ENCODE measurements at places on chromosomes 5 and 9.

DNA sequence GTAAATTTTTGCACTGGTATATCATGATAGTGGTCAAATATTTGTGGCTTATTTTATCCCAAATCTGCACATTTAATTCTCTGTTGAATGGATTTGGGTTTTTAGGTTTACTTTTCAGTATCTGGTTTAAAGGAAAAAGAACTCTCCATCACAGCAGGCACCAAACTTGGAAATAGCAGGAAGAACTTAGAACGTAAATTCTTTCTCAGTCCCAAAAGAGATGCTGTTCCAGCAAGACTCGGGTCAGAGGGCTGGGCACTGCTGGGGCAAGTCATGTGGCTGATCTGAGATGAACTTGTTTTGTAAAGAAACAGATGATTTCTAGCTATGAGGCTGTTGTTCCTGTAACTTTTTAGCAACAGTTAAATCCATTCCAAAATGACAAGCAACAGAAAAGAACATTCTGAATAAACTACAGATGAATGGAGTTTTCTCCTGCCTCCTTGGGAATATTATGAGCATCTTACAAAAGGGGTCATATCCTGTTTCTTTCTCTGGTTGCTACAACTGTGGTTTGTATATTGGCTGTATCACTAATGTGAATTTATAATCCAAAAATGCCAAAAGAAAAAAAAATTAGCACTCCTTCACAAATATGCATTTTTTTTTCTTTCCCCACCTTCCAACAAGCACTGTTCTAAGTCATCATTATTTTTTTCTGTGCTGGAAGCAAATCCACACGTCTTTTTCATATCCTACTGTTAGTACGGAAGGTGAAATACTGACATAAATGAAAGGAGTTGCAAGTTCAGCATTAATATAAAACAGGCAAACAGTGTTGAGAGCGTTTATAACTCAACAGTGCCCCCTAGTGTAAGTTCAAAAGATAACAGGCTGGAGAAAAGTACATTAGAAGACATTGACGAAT is 31.1 kb downstream of the OR2K2 start:
- DNase-seq = no peak

GRCh38 chr5:139696894-139697658 is 48.9 kb downstream of the CXXC5 start:
- peak; percentile 56 for DNase-seq

DNA sequence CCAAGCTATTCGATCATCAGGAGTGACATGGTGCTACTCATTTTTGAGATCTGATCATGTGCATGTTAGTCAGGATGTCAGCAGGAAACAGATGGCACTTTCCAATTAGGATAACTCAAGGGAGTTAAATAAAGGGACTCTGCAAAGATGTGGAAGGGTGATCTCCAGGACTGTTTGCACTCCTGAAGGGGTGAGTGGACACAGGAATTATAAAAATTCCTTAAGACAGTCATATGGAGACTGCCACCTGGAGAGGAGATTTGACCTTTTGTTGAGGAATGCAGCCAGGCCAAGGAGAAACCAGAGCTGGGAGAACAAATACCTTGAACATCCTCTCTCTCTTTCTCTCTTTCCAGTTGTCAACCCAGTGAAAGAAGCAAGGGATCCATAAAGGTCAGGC is 189.1 kb downstream of the GABRG2 start:
- DNase-seq = no peak

GRCh38 chr5:74413403-74414048 is 227.0 kb downstream of the ENC1 start:
- DNase-seq = no peak

DNA sequence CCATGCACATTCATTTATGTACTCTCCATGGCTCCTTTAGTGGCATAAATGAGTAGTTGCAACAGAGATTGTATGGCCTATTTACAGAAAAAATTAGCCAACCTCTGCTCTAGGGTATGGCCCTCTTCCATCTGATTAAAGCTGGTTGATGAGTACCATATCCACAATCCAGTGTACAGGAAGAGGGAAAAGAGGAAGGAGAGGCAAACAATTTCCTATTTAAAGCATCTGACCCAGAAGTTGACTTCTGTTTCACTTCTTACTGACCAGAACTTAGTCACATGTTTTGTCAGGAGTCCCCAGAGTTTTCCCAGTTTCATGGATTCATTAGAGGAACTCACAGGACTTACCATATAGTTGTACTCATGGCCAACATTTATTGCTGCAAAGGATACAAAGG is 68.6 kb upstream of the STARD4 start:
- no peak for DNase-seq

GRCh38 chr5:79408028-79408427 is 105.9 kb downstream of the HOMER1 start:
- no peak for DNase-seq

DNA sequence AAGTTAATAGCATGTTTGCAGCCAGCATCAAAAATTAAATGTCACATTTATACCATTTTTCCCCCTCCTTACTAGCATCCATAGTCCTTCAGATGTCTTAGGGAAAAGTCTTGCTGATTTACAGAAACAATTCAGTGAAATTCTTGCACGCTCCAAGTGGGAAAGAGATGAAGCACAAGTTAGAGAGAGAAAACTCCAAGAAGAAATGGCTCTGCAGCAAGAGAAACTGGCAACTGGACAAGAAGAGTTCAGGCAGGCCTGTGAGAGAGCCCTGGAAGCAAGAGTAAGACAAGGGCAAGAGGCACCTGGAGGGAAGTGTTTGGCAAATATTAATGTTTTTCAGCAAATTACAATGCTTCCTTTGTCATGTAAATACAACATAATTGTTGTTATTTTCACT is 60.4 kb downstream of the RAB14 start:
- no peak for DNase-seq

DNA sequence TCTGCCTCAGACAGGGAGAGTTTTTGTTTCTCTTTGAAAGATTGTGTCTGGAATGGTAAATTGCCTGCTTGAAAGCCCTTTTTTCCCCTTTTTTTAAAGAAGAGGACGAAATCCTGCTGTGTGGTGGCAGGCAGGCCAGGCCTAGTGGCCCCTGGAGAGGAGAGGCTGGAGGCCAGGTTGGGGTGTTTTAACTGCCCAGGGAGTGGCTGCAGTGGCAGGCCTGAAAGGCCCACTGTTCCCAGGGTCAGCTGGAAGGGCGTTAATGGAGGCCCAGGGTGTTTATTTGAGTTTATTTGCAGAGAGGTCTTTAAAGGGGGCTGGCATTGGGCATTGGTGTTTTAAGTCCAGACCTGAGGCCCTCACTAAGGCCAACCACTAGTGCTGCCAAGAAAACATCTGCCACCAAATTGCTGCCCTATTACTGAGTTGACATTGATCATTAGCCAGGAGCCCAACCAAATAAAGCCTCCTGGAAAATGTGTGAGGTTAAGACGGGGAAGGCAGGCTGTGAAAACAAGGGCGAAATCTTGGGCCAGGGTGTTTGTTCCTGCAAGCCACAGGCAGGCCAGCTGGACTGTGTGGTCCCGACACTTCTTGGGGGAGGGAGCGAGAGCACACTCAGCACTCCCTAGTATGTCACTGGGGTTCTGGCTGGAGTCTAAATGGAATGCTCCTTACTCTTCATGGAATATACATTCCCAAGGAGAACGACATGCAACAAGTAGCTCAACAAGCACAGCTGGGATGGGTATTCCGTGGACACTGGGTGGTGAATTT is 5.0 kb downstream of the JADE2 start:
- DNase-seq = no peak

GRCh38 chr5:152332716-152333460 is 72.2 kb downstream of the NMUR2 start:
- DNase-seq = no peak

GRCh38 chr9:112765281-112765680 is 14.7 kb downstream of the SNX30 start:
- no peak for DNase-seq

GRCh38 chr5:140828362-140828737 is 590 bp downstream of the PCDHA6 start:
- no peak for DNase-seq

DNA sequence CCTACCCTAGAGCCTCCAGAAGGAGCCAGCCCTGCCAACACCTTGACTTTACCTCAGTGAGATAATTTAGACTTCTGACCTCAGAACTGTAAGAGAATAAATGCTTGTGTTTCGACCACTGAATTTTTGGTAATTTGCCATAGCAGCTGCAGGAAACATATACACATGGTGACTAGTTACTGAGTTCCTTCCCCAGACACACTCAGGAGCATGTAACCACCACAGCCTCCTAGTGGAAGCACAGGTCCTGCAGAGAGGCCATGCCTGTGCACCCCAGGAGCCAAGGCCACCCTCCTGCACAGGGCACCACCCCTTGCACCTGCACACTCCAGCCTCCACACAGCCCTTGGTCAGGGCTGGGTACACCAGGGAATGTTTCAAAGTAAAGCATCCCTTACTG is 7.6 kb upstream of the CAMSAP1 start:
- DNase-seq = peak; percentile 7

- no peak for DNase-seq
These were observed 95.6 kb upstream of the ANKH start for GRCh38 chr5:14967166-14967565.

DNA sequence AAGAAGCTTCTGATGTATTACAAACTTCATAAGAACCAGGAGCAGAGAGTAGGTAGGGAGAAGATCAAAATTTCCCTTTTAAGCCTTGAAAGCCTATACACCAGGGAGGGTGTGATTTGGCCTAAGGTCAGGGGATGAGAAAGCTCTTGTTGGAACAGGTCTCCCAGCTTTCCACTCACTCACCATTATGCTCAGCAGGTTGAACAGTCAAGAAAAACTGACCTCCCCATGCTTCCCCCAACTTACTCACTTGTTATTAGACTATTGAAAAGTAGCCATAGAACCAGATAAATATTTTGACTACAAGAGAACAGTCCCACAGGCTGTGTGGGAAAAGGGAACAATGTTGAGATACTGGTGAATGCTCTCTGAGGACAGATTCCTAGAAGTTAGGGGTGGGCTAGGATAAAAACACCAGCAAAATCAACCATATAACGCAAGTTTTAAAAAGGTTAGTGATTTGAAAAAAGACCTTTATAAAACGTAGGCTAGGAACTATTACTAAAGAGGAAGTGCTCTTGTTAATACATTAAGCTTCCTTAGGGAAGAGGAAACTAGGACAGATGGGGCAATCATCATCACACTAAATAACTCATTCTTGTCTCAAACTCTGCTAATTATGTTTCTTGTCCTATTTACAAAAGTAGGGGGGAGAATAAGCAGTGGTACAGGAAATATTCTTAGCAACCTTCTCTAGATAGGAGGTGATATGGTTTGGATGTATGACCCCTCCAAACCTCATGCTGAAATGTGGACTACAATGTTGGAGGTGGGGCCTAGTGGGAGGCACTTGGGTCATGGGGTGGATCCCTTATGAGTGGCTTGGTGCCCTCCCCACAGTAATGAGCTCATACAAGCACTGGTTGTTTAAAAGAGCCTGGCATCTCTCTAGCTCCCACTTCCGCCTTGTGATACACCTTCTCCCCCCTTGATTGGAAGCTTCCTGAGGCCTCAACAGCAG is 31.0 kb downstream of the PCDHGC5 start:
- DNase-seq = no peak

DNA sequence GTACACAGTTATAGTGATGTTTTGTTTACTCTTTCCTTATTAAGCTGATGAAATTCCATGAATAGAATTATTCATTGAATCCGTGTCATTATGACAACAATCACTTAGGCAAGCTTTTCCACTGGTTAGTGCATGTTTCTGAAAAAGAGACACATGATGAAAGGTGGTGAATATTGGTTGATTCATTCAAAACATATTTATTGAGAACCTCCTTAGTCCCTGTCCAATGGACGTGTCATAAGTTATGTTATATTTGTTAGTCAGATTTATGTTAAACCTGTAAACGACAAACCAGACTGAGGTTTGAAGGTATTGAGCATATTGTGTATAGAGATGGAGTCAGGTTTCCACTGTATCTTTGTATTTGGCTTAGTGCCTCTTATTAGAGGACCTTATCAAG is 1888.9 kb upstream of the CDH6 start:
- DNase-seq = no peak

GRCh38 chr5:31999470-31999869 is 174.6 kb downstream of the GOLPH3 start:
- DNase-seq = no peak

GRCh38 chr9:20569525-20569924 is 52.8 kb downstream of the MLLT3 start:
- DNase-seq = no peak

DNA sequence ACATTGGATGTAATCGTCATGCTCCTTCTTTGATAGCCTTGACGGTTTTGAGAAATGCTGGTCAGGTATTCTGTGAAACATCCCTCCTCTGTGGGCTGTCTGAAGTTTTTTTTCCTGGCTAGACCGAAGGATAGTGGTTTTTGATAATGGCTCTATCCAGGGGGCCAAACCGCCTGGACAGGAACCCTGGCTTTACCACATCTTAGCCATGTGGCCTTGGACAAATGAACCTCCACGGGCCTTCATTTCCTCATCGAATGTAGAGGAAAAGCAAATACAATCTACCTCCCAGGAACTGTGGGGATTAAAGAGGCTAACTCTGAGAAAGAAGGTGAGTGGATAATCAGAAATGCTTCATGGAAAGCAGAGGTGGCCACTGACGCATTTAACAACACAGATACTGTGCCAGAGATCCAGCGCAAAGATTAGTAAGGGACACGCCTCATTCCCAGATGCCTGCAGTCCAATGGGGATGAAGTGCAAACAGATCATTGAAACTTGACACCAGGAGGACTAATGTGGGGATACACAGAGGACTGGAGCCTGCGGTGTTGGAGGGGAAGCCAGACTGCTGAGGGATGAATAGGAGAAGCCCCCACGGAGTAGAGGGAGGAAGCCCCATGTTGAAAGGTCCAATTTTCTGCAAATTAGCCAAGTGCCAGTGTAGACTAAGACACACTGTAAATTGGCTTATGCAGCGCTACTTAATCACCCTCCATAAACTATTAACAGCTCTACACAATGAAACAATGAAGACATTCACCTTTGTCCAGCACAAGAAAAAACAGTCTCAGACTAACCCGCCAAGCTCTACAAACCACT is 41.6 kb downstream of the MYO10 start:
- no peak for DNase-seq

DNA sequence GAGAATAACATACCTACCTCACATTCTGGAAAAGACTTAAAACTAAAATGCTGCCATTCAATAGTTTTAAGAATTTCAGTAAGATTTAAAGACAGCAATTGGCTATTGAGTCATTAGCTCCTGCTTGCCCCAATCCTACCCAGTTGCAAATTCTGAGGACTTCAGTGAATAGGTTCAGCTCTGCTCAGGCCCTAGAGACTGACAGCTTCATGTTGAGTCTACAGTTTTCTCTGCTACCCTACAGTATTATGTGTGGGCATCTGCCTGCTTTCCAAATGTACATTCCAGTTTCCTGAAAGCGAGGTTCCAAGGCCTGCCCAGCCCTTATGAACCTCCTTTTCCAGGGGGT is 61.5 kb downstream of the ARSB start:
- DNase-seq = no peak

DNA sequence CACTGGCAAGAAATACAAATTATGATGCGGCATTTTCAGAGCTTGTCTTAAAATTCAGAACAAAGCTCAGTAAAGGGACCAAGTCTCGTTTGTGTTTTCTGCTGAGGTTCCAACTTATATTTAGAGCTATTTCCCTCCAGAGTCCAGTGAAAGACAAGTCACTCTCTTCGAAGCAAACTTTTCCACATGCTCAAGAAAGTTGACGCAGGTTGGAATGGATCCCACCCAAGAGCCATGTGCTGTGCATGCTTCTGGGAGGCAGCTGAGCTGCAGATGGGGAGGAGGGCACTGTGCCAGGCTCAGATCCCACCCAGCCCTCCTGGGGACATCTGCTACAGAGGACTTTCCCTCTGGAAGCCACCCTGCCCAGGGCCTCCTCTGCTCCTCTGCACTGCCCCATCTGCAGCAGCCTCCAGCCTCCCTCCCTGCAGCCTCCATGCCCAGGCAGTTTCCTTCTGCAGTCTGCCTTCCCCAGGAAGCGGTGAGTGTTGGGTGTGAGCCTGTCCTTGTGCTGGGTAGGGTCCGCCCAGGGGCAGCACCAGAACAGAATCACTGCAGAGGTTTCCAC is 75.3 kb downstream of the COL23A1 start:
- no peak for DNase-seq

Data from activated T-cell treated with anti-CD3 and anti-CD28 coated beads, Interleukin-2, amount 50 U/mL, for 24 hours (primary cell).